ENCODE measurements at places on chromosomes 3 and 15.
A peak's percentile ranks its signal among the peaks of the same experiment; 100 is the strongest.

DNA sequence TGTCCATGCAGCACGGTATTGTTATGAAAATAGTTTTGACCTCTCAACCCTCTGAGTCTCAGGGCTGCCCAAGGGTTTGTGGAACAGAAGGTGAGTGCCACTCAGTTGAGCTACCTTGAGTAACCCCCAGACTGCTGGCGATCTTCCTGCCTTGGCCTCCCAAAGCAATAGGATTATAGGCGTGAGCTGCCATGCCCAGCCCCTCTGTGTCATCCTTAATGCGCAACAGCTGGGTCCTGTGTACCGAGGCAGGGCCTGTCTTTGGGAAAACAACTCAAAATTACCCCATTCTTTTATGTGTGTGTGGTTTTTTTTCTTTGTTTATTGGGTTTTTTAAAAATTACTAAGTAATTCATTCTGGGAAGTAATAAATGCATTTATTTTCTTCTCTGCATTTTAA, 78.3 kb upstream of the TPM1 start:
- DNase-seq, result no peak

DNA sequence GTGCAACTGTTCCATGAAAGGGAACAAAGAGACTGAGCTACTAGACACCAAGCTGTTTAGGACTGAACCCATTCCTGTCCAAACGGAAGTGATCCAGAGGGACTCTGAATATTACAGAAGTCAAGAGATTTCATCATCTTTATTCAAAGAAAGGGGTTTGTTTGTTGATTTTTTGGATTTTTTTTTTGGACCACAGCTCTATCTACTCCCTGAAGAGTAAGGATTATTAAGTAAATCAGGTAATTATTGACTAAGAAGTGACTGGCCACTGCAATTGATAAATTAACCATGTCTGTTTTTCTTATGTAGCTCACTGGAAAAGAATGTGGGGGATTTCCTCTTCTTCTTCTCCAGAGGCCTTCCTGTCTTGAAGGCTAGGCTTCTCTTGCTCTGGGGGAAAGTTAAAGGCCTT, 146.6 kb upstream of the TPM1 start:
- DNase-seq, result peak; percentile 46

GRCh38 chr3:94626573-94626972, 563.7 kb downstream of the NSUN3 start:
- DNase-seq, result no peak

GRCh38 chr15:60912984-60913697, 316.0 kb downstream of the RORA start:
- no peak for DNase-seq

- DNase-seq, result no peak
Observed at GRCh38 chr15:94353488-94353820, 122.1 kb downstream of the MCTP2 start.

DNA sequence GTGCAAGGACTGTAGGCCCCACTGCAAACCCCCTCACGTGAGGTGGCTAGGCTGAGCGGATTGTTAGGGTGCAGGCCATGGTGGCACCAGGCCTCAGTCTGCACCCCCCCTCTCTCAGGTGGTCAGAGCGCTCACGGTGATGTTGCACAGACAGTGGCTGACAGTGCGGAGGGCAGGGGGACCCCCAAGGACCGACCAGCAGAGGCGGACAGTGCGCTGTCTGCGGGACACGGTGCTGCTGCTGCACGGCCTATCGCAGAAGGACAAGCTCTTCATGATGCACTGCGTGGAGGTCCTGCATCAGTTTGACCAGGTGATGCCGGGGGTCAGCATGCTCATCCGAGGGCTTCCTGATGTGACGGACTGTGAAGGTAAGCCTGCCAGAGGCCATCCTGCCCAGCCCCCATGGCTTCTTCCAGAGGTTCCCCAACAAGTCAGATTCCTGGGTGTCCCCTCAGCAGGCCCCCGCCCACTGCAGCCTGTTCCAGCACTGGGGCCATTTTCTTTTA, 18.2 kb downstream of the ATRIP start:
- no peak for DNase-seq

- peak; percentile 13 for DNase-seq
Observed at GRCh38 chr3:8442993-8443650, 58.5 kb upstream of the LMCD1 start.

DNA sequence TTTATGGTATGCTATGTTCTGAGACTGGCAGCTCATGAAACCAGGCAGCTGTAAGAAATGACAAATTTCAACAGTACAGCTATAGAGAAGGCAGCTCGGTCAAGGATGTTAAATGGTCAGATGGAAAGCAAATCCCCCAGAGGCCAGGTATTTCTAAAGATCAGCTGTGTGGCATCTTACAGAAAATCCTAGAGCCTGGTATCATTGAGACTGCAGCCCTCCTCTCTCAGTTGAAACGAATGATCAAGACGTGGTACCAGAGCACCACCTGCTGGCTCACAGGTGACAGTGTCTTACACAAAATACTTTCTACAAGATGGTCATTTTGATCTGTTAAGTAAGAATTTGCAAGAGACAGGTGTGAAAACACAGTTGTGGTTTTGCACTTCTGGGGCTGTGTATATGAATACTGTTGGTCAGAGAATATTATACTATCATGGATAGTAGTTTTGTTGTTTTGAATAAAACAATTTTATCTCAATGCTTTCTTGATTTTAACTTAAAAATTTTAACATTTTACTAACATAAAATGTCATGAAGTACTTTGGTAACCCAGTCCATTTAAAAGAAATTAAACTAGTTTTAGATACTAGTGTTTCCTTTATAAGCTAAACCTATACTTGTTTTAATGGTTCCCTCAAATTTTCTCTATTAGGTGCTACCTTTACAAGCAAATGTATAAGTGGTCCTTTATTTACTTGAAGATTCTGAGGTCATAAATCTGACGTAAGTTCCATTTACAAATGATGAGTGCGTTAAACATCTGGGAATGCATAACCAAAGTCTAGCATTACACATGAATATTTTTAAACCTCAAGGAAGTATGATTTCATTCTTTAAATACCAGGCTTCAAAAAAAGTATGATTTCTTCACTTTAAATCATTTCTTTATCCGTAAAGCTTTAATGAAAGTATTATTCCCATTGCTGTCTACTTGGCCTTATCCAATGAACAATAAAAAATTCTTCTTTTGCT, 121.8 kb downstream of the PDZRN3 start:
- peak; percentile 86 for DNase-seq

- peak; percentile 44 for DNase-seq
Observed at GRCh38 chr3:31247850-31248562, 284.7 kb upstream of the STT3B start.

DNA sequence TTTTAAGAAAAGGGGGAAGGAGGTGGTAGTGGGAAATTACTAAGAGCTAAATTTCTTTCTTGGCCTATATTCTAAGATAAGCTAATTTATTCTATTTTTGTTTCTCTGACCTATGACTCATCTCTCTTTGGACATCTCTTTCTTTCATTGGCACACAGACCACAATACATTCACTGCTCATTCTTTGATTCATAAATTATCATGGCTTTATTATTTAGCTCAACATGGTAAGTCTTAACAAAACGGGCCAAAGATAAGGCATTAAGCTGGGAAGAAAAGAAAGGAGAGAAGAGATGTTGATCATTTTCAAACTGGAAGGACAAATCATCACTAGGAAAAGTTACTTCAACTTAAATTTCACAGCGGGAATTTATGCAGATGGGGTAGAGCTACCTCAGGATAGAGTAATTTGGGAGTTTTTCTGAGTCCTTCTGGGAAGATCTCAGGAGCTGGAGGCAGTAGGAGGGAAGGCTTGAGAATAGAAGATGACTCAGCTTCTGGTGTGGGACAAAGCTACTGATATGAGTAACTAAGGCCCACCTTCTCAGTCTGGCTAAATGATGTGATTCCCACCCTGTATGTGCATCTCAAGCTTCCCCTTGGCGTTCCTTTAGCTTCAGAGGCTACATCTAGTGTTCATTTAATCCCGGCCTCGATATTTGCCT, 7.5 kb upstream of the ALCAM start:
- DNase-seq, result peak; percentile 51

DNA sequence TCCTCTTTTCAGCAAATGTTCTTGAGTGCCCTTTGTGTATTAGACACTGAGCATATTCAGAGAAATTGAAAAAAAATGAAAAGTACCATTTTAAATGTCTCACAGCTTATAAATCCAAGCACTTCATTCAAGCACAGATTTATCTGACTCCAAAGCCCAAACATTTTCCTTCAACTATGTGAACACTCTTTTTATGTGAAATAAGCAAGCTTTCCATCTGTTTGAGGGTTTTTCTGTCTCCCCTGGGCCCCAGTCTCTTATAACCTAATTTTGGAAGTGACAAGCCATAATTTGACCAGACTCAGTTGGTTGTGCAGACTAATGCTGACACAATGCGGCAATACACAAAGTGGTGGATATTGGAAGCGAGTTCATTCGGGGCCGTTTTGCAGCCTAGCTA, 170.3 kb downstream of the CNTN6 start:
- no peak for DNase-seq

GRCh38 chr15:63389902-63390670, 8.4 kb upstream of the CA12 start:
- DNase-seq, result no peak

- DNase-seq, result no peak
Observed at GRCh38 chr15:38486936-38487335, 33.0 kb downstream of the FAM98B start.

DNA sequence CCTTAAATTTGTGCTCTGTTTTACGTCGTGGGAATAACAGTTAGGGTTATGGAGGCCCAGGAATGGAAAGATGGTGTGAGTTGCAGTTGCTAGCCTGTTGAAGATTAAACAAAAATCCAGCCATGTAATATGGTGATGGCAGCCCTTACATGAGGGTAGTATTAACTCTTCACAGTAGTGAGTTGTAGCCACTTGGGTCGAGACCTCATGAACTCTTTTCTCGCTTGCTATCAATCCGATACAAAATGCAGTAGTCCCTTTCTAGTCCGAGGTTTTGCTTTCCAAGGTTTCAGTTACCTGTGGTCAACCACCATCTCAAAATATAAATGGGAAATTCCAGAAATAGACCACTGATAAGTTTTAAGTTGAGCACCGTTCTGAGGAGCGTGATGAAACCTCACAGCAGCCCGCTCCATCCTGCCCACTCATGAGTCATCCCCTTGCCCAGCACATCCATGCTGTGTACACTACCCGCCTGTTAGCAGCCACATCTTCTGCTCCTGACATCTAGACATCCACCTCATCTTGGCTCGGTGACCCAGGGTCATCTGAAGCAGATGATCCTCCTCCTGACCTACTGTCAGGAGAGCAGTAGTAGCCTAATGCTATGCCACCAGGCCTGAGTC, 177.9 kb downstream of the CDIN1 start:
- DNase-seq, result no peak

DNA sequence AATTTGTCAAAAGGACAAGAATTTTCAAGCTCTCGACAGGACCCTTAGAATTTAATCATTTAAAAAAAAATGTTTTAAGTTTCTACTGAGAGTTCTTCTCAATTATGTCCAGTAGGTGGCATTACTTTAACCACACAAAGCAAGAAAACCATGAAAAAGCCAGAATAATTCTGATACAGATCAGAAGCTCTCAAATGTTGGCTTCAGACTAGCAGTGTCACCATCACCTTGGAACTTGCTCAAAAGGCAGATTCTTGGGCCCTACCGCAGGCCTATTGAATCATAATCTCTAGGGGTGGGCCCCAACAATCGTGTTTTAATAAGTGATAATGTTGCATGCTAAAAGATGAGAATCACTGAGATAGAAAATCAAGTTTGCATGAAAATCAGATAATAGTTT, 99.5 kb upstream of the KCNMB2 start:
- DNase-seq, result peak; percentile 49

DNA sequence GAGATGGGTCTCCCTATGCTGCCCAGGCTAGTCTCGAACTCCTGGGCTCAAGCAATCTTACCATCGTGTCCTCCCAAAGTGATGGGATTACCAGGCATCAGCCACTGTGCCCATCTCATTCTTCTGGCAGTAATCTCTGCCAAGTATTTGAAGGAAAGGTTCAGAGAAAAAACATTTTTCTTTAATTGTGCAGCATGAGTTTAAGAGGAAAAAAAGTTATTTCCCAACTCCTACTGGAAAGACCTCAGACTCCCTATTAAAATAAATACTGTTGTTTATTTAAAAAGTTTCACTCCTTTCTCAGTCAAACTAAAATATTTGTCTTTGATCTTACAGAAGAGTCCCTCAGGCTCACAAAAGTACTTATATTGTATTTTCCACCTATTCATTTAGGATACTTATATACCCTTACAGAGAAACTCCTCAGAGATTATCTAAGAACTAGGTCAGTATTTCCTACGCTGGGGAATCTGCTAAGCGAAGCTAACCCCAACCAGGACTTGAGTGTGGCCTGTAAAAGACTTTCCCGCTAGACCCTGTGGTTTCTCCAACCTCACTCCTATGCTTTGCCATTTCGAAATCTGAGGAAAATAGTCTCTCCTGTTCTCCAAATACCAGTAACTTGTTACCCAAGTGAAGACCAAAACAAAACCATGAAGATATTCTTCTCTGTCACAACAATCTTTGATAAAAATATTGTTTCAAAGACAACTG, 28.7 kb downstream of the WWTR1 start:
- DNase-seq, result no peak

- no peak for DNase-seq
Observed at GRCh38 chr3:31762888-31763351, 218.1 kb downstream of the OSBPL10 start.

DNA sequence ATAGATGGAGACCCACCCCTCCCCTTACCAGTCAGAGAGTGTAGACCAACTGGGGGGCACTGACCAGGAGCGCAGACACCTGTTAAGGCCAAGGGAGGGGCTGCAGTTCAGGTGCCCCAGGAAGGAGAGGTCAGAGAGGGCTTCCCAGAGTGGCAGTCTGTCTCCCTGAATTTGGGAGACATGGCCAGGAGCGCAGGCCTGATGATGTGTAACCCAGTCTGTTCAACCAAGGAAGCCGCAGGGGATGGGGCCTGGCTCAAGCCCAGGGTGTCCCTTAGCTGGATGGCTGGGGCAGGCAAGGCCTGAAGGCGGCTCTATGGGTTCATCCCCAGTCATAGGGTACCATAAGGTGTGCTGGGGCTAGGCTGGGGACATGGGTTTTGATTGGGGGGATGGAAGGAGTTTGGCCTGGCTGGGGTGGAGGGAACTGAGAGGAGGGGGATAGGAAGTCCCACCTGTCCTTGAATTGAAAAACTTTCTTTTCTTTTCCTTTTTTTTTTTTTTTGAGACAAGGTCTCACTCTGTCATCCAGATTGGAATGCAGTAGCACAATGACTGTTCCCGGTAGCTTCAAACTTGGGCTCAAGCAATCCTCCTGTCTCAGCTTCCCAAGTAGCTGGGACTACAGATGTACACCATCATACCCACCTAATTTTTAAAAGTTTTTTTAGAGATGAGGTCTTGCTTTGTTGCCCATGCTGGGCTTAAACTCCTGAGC, 75.7 kb downstream of the SMAD6 start:
- no peak for DNase-seq

DNA sequence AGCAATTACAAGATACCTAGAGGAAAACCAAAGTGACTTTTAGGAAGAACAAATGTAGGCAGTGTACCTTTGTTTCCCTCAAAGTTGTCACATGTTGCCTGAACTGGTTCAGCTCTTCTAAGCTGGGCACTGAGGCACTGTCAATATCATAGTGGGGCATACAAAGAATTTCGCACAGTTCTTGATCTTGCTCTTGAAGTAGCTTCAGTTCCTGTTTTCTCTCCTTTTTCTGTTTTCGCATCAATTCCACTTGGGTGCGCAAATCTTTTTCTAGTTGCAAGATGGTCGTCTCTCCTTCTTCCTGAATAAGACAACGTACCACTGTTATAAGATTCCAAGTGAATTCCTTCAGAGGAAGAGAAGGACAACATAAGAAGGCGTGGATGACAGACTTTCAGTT, 12.7 kb downstream of the PRC1 start:
- no peak for DNase-seq
